SJSA1 (cell line): ENCODE measurements at places on chromosomes 11 and 22. TPM values are rescaled to one million over a fixed set of nuclear protein-coding genes. Genes with fewer than 3 reads are reported as not detected.
A peak's percentile ranks its signal among the peaks of the same experiment; 100 is the strongest.

DNA sequence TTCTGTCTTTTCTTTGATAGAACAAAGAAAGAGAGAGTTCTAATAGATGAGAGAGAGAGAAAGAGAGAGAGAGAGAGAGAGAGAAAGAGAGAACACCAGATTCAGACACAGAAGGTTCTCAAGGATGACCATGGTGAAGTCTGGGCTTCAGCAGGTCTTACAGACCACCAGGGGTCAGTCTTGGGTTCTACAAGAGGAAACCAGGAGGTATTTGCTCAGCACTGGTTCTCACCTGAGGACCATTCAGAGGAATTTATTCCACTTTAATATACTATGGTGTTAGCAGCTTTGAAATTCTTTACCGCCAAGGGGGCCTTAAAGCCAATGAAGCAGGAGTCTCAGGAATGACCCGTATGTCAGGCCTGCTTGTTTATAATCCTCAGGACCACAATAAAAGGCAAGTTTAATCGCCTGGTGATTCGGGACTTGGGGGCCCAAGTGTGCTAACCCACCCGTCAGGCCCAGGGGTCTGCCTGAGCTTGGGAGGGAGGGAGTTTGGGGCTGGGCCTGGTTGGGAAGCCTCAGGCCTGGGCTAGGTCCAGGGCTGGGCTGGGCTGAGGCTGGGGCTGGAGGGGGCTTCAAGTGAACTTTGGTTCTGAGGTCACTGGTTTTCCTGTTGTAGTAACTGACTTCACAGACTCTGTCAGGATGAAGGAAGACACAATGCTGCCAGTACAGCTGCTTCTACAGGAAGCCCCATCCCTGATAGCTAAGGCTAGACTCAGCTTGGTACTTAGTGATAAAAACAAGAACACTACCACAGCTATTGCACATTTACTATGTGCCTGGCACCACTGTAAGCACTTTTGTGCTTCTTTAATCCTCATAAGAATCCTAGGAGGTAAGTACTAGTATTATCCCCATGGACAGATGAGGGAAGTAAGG lies 179.2 kb upstream of the ZBED5 start:
- no peak for DNase-seq

- DNase-seq, result peak; percentile 49
Observed at GRCh38 chr11:70036971-70037882, 40.9 kb upstream of the ANO1 start.

DNA sequence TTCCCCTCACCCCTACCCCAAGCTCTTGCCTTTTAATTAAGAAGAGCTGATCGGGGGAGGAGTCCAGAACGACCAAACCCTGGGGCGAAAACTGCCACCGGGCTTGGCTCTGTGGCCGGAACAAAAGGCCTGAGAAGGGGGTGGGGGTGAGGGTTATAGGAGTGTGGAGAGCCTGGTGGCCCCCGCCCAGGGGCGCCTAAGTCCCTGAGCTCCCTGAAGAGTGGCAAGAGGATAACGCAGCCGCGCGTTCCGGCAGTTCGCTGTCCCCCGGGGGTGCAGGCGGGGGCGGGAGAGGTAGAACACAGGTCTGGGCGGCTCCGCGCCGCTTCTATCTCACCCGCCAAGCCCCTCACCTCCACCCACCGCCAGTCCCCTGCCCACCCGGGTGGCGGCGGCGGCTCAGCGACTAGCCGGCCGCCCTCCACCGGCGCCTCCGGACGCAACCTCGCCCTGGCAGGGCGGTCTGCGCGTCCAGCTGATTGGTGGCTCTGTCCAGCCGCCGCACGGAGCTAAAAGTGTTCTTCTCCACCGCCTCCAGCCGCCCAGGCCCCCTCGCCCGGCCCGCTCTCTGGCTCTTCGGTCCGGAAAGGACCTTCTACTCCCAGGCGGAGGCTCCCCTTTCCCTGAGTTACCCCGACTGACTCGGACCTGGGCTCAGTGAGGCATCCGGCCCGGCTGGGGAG lies 18.7 kb upstream of the BDNF start:
- peak; percentile 61 for DNase-seq

DNA sequence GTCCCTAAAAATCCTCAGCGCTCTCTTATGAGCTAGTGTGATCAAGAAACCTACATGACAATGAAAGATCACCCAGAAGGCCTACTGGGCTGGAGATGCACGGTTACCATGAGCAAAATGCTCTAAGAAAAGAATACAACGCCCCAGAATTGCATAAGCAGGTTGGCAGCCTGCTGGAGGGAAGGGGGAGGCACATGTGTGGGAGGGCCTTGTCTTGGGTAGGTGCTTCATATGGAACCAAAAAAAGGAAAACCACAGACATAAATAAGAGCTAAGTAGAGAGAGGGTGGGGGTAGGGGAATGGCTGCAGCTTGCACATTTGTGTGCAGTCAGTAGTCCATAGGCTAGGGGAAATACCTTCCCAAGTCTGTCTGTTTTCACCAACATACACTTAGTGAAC lies 2.8 kb downstream of the SIAE start:
- DNase-seq, result no peak

DNA sequence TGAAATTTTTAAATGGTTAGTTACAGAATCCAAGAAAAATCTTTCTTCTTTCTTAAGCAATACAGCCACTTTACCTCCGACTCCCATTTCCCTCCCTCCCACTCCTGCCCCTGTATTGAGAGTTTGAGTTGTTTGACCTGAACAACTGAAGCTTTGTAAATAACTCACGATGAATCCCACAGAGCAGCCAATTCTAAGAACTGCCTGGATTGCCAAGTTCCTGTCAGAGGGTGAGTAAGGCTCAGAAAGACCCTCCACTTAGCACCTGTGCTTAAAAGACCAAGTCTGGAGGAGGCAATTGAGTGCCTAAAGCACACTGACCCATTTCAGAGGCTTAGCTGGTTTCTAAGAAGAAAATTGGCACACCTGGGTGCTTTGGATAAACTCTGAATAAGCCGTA lies 158.5 kb downstream of the MSANTD4 start:
- no peak for DNase-seq

DNA sequence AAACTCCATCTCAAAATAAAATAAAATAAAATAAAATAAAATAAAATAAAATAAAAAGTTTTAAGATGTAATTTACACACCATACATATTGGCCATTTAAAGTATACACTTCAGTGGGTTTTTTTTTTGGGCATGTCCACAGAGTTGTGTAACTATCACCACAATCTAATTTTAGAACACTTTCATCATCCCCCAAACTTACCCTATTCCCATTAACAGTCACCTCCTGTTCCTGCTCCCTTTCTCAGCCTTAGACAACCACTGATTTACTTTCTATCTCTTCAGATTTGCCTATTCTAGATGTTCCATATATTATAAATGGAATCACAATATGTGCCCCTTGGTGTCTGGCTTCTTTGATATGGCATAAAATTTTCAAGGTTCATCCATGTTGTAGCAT lies 4.6 kb upstream of the ACER3 start:
- no peak for DNase-seq

Gene MYEOV
- total RNA-seq, result 3.4 and 5.3 TPM in 2 replicates

Gene FOLR1
- 0.29 TPM in 1 of 2 replicates, not detected in the other for total RNA-seq
